ENCODE measurements at places on chromosomes 4 and X.
A peak's percentile ranks its signal among the peaks of the same experiment; 100 is the strongest.

DNA sequence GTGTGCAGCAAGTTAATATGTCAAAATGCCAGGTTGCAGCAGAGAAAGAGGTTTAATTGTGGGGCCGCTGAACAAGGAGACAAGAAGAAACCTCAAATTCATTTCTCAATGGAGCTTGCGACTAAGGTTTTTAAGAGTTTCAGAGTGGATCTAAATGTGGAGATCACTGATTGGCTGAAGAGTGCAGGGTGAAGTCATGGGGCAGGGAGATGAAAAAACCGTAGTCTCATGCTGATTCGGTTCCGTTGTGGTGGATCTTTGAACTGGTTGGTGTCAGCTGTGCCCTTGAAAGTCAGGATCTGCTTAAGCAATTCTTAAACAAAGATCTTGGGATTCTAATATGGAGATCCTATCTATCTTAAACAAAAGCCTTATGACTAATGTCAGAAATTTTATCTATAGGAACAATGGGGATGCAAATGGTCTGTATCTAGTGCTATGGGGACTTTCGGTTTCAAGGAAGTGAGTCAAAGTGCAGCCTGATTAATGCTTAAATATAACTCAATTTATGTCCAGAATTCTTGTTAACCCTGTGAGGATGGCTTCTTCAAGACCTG, 173.9 kb upstream of the CENPE start:
- no peak for DNase-seq

DNA sequence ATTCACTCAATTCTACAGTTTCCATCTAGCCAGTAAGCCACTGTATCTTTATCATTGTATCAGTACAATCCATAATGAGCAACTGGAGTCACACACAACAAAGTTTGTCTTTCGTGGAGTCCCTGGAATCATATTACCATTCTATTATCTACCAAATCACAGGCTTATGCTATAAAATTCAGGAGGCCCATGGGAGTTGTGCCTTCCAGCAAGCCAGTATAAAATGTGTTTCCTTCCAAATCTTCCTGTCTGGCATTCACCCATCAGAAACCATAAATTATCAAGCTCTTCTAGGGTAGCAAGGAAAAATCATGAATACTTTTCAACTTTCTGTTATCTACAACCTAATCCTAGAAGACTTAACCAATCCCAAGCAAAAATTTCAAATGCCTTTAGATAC, 1383.3 kb upstream of the PCDH7 start:
- DNase-seq = peak; percentile 59

DNA sequence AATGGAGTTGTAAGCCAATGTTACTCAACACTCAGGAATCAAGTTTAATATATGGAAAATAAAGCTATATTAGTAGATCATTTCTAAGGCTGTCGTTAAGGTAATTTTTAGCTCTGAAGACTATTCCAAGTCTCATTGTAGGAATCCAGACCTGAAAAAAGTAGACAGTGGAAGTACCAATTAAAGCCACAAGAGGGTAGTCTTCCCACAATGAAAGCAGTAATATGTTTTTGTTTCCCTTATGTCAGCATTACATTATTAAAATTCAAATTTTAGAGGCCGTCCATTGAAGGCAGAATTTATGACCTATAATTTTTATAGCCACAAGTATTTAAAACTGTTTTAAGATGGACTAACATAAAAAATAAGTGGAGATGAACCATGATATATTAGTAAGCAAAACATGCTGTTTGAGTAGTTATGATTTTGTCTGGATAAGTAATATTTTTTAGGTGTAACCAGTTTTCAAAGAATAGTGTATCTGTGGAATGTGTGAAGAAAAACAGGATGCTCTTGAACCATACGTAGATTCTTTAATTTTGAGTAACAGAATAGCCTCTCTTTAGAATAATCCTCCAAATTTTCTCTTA, 372.6 kb upstream of the TECRL start:
- peak; percentile 9 for DNase-seq

GRCh38 chr4:116027311-116027710, 913.9 kb upstream of the NDST4 start:
- no peak for DNase-seq

Measured in HAP-1 (cell line).